Right ventricle myocardium superior (tissue), 1 donor: ENCODE measurements at places on chromosomes 5 and 9.

DNA sequence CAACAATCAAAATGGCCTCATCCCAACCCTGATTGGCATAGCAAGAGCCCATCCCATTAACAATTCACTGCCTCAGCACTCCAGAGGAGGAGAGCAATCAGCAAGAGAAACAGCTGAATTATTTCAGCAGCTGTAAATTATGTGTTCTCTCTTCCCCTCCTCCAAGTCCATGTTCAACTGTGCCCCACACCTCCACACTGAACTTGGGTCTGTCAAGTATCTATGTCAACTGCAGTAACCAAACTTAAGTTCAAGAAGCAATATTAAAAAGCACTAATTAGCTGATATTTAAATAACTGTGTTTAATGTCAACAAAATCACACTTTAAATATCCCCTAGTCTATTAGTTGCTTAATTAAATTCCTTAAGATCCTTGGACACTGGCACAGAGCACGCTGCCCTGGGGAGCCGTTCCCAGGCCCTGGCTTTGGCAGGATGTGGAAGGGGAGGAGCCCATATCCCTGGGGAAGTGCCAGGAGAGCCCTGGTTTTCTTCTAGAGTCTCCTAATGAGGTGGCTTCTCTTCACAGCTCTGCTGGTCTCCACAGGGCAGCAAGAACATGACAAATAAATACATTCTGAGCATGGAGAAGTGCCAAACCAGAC is 50.6 kb downstream of the SIL1 start:
- DNase-seq = peak; percentile 77

- DNase-seq = no peak
Measured at GRCh38 chr5:74502479-74502950, 138.0 kb downstream of the ENC1 start.

GRCh38 chr5:178206166-178207101 is 2.1 kb downstream of the HNRNPAB start:
- DNase-seq = no peak

- no peak for DNase-seq
Measured at GRCh38 chr5:9622971-9623421, 7.2 kb downstream of the TAS2R1 start.

- no peak for DNase-seq
Measured at GRCh38 chr5:2902186-2902585, 150.7 kb upstream of the IRX2 start.

DNA sequence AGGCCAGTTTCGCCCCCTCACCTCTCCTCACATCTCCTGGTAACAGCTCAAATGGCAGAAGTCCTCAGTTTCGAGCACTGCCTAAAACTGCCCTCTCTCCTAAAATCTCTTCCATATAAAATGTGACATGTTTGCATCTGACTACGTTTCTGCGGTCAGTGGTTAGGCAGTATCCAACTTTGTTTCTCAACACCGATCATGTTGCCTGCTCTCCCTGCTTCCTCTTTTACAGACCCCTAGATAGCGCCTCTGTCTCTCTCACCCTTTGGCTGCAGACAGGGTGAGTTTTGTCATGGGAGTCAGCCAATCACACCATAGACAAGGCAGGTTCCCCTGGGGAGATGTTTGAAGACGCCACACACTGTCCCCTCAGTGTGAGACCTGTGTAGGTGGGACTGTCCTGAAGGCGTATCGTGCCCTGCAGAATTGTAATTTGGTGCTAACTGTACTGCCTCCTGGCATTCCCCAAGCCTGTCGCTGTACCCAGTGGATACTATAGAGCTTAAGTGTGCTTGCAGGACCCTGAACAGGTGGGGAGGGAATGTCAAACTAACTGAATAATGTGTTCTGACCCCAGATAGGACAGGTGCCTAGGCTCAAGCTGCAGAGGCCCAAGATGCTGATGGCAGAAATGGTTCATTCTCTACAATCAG is 1.1 kb downstream of the HEXB start:
- DNase-seq = no peak

- DNase-seq = no peak
Measured at GRCh38 chr5:111472579-111472978, 39.8 kb downstream of the STARD4 start.

DNA sequence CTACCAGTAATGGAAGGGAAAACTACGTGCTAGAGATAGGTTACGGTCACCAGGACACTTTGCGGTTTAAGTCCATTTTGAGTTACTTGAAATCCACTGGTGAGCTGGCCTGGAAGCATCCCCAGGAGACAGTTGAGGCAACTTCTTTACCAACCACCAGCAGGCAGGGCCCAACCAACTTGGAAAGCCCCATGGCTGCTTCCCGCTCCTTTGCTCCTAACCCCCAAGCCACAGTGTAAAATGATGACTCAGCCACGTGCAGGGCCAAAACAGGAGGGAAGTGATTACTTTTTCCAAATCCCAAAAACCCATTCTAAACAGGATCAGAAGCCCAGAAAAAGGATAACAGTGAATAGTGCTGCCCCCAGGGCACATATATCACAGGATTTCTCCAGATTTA is 87.4 kb downstream of the PAX5 start:
- DNase-seq = no peak

DNA sequence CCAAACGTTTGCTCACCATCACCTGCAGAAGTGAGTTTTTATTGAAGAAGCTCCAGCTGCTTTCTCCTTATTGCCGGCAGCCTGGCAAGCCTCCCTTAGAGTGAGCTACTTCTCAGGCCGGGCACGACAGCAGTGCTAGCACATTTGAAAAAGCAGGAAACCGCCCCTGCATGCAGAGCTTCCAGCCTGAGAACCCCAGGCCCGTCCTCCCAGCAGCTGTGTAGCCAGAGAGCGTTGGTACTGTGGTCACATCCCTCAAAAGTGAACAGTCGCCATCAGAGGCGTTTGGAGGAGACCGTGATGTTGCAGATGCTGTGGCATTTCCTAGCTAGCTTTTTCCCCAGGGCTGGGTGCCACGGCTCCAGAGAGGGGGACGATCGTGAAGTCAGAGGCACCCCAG is 23.5 kb downstream of the SLC25A25 start:
- no peak for DNase-seq

GRCh38 chr5:140324041-140324600 is 21.2 kb upstream of the PFDN1 start:
- DNase-seq = no peak

- no peak for DNase-seq
Measured at GRCh38 chr5:14187660-14188059, 44.5 kb downstream of the TRIO start.

GRCh38 chr5:138661291-138661960 is 86.2 kb upstream of the HSPA9 start:
- DNase-seq = no peak

DNA sequence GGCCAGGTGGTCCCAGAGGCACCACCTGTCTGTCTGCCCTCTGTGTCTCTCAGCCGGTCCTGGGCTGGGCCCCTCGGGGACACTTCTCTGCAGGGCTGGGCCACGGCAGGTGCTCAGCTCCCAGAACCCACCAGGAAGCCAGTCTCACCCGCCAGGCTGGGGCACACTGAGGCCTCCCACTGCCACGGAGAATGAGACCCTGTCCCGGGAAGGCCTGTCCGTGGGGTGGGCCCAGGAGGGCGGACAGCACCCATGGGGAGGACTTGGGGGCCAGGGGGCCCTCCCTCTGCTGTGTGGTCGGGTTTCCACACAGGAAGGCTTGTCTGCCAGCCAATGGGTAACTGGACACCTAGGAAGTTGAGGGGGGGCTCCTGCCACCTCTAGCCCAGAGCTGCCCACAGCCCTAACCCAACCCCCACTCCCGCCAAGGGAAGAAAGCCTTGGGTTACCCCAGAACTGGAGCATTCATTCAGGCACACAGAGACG is 4.1 kb upstream of the TUBB4B start:
- no peak for DNase-seq

- no peak for DNase-seq
Measured at GRCh38 chr9:11002705-11003104, 389.9 kb upstream of the PTPRD start.

- DNase-seq = no peak
Measured at GRCh38 chr9:117616431-117616831, 87.8 kb upstream of the TLR4 start.

- no peak for DNase-seq
Measured at GRCh38 chr9:93624977-93625376, 48.6 kb downstream of the PHF2 start.

GRCh38 chr5:38347896-38348295 is 89.5 kb downstream of the EGFLAM start:
- no peak for DNase-seq

- no peak for DNase-seq
Measured at GRCh38 chr9:132040246-132040645, 39.4 kb downstream of the MED27 start.

DNA sequence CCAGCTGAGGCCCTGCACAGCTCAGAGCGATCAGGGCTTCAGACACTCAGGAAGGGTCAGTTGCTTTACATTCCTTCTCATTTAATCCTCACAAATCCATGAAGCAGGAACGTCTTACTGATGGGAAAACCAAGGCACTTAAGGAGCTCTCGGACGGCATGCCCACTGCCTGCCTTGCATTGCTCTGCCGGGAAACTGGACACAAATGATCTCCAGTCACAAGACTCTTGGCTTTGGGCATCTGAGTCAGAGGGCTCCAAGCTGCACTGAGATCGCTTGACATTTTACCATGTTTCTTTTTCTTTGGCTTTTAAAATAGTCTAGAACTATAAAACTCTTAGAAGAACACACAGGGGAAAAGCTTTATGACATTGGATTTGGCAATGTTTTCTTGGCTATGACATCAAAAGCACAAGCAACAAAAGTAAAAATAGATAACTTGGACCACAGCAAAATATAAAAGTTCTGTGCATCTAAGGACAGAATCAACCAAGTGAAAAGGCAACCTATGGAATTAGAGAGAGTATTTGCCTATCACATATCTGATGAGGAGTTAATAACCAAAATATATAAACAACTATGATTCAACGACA is 43.6 kb upstream of the HRH2 start:
- DNase-seq = no peak

DNA sequence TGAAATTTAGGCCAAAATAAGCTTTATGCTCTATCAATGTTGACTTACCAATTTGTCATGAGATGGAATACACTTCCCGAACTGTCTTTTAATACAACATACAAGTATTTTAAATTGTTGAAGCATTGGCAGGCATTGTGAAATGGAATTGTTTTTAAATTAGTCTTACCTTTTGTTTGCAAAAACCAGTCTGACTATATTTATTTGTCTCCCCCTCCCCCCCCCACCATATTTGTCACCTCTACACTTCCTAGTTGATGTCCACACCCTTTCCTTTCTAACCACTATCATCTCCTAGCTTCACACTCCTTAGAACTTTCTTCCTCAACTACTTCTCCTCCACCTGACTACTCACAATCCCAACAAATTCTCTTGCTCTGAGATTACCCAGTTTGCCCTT is 40.9 kb downstream of the FAF2 start:
- DNase-seq = no peak

GRCh38 chr5:146818822-146819221 is 59.7 kb downstream of the PPP2R2B start:
- DNase-seq = no peak

DNA sequence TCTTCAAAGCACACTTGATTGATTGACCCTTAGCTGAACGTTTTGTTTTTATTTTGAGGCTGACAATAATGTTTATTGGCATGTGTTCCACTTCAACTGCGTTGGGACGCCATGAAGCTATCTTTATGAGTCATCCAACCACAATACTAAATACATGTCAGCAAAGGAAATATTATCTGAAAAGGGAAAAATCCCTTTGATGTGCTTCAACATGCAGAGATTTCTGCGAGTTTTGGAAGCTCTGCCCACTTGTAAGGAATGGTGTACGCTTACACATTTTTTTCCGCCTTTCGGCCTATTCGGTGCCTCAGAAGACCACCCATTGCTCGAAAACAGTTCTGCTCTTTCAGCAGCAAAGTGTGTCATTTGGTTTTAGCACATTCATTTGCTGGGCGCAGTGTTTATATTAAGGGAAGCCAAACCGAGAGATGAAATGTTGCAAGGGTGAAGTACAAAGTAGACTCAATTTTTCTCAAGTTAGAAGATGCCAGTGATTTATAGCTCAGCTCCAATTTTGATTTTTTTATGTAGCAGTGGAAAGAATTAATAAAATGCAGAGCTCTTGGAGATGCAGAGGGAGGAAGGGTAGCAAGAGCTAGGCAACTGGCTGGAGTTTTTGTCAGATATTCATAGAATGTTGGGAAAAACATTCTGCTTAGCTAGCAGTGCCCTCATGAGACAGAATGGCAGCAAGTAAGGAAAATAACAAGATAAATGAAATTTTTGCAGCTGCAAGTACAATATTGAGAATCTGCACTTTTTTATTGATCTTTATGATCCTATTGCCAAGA is 68.9 kb downstream of the PRDM6 start:
- no peak for DNase-seq

DNA sequence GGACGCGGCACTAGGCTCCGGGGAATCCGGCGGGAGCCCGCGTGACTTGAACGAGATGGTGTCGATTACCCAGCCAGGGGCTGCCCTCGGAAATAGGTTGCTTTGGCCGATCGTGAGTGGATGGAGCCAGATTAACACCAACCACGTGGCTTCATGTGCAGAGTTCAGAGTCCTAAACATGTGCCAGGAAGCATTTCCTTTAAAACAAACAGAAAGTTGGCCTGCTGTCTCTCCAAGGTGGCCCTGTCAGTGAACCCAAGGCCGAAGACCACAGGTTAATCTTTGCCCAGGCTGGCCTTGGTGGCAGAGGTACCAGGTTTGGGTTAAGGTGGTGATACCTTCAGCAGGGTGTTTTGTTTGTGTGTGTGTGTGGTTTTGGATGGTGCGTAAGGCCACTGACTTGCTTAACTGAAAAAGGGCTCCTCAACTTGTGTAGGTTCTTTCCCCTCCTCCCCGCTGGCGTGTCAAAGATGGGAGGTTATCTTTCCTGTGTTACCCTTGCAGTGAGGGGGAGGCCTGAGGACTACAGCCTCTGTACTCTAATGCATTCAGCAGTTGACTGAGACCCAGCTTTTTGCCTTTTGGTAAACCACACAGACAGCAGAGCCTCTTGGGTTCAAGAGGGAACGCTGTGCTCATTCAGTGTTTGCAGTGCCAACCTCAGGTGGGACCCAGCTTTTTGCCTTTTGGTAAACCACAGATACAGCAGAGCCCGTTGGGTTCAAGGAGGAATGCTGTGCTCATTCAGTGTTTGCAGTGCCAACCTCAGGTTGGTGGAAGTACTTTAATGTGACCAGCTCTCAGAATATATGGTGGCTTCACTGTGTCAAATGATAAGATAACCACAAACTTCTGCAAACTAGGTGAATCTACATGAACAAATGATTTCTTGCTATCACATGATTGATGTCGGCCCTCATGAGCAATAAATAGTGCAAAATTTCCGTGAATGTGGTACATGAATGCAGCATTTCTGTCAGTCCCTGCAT is 1.4 kb downstream of the IQGAP2 start:
- DNase-seq = peak; percentile 50

GRCh38 chr9:75601280-75601679 is 289.2 kb upstream of the PCSK5 start:
- DNase-seq = no peak

DNA sequence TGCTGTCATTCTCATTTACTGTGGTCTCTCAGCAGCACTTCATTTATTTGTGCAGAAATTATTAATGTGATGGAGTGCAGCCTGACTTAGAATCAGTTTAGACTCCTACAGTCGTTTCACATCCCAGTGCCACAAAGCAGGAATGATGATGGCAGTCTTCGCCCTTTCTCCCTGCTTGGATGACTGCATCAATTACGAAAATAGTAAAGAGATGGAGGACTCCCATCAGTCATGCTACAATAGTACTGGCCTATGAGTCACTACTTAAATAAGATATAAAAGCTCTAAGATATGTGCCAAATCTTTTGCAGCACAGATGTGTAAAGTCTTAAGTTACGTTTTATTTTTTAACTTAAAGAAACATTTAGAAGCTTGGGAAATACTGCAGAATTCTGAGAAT is 263.9 kb downstream of the CHSY3 start:
- no peak for DNase-seq
